Stimulated activated CD8-positive, alpha-beta memory T cell treated with anti-CD3 and anti-CD28 coated beads, Interleukin-2, amount 100 ng/mL, for 1 hour (primary cell): ENCODE measurements at places on chromosomes 2 and 18.

DNA sequence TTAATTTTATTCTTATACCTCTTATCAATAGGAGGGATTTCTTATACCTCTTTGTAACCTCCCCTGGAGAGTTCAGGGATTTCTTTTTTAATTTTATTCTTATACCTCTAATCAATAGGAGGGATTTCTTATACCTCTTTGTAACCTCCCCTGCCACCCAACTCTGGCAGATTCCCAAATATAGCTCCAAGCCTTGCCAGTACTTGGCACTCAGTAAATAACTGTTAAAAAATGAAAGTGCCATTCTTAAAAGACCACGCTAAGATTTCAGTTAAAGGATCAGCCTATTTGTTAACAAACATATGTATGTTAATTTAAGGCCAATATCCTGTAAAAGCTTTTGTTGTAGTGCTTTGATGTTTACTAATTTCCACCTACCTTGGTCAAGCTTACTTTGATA, 4.8 kb downstream of the RNF149 start:
- DNase-seq = no peak

DNA sequence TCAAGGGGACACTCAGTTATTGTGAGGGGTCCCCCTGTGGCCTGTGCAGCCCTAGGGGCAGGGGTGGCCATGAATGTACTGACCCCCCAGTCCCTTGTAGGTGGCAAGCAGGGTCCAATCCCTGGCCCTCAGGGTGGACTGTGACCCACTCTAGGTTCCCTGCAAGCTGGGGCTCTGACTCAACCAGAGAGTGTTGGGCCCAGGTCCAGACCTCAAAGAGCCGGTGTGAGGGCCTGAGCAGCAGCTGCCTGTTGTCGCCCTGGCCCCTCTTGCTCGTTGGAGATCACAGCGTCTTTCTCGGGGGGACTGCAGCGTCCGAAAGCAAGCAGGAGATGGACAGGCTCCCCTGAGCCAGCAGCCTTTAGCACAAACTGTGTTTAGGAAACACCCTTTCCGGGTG, 66.8 kb upstream of the ATG16L1 start:
- no peak for DNase-seq

DNA sequence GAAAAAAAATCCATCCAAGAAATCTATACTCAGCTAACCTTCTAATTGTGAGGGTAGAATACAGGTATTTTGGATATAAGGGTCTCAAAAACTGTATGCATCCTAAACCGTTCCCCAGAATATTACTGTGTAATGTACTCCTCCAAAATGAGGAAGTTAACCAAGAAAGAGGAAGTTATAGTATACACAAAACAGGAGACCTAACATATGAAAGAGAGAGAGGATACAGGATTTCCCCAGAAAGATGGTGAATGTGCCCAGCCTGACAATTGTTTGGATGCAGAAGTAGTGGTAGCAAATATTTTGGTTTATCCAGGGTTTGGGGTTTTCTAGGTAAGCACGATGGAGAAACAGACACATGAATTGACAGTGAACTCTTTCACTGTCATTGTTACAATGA, 50.6 kb downstream of the GALNT3 start:
- DNase-seq = no peak

DNA sequence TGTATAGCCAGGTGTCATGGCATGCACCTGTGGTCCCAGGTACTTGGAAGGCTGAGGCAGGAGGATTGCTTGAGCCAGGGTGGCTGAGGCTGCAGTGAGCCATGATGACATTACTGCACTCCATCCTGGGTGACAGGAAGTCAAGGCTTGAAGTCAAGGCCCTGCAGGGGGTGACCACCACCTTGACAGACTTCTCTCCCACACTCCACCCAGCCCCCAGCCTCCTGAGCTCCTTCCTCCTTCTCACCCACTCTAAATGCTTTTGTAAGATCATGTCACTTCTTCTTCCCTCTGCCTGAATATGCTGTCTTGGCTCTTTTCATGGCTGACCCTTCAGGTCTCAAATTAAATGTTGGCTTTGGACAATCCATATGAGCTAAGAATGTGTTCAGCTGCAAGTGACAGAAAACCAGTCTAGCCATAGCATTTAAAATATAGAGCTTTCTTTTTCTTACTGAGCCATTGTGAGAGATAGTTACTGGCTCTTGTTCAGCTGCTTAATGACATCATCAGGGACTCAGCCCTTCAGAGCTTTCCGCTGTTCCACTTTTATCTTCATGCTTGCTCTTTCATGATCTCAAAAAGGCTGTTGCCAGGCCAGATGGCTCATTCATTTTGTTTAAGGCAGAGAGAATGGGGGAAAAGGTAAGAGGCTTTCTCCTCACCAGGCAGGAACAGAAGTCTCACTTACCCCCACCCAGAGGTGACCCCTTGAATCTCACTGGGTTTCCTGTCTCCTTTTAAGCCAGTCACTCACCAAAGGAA, 36.7 kb upstream of the TTC39C start:
- no peak for DNase-seq

- DNase-seq = no peak
Measured at GRCh38 chr2:61924895-61925663, 19.6 kb downstream of the COMMD1 start.

DNA sequence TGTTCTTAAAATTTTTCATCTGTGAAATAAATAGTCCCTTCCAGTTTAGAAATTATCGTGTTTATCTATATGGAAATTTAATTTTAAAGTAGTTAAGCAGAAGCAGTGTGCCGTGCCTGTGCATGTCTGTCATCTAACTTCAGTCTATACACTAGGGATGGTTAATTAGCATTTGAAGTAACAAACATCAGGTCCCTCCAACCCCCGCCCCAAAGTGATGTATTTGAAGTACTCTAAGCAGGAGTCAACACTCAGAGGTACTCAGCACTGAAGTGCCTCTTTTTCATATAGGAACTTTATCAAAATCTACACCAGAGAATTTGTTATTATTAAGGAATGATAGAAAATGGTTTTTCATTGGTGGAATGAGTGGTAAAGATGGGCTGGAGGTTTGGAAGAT, 33.0 kb downstream of the LANCL1 start:
- no peak for DNase-seq

GRCh38 chr2:177754492-177754873, 318.1 kb downstream of the PDE11A start:
- DNase-seq = no peak

- DNase-seq = no peak
Measured at GRCh38 chr2:237532160-237532559, 34.2 kb upstream of the PRLH start.

DNA sequence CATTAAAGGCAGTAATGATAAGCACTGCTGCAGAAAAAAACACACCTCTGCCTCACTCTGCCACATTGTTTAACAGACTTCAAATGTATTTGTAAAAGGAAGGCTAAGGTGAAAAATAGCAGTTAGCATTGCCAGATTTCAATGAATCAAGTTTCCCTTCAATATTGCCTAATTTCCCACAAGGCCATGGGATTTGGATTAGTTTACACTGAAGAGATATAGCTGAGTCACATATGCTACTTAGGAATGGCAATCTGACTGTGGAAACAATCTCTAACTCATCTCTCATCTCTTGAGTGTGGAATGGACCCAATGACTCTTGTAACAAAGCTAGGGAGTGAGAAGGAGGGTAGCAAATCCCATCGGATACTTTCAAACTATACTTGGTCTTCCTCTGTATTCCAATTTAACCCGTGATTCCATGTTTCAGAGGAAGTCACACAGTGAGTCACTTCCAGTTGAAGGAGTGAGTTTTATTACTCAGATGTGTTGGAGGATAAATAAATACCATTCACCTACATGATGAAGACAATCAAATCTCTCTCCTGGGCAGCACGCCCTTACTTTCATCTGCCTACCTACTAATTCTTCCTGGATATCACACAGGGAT, 5.1 kb downstream of the B4GALT6 start:
- DNase-seq = no peak

DNA sequence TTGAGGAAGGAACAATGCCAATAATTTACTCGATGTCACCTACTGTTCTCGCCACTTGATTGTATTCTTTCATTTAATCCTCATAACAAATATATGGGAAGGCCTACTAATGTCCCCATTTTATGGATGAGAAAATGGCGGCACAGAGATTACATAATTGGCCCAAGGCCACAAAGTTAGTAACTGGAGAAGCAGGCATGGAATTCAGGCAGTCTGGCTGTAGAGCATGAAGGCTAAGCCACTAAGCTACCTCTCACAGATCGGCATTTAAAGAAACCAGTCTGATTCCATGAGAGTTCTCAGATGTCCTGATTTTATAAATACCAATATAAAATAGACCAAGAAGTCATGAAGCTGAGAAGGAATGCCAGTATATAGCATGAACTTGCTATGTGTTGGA, 121.8 kb upstream of the EPAS1 start:
- no peak for DNase-seq

GRCh38 chr2:5365871-5366461, 326.2 kb upstream of the SOX11 start:
- no peak for DNase-seq

GRCh38 chr2:155266583-155266982, 568.1 kb downstream of the KCNJ3 start:
- DNase-seq = no peak

DNA sequence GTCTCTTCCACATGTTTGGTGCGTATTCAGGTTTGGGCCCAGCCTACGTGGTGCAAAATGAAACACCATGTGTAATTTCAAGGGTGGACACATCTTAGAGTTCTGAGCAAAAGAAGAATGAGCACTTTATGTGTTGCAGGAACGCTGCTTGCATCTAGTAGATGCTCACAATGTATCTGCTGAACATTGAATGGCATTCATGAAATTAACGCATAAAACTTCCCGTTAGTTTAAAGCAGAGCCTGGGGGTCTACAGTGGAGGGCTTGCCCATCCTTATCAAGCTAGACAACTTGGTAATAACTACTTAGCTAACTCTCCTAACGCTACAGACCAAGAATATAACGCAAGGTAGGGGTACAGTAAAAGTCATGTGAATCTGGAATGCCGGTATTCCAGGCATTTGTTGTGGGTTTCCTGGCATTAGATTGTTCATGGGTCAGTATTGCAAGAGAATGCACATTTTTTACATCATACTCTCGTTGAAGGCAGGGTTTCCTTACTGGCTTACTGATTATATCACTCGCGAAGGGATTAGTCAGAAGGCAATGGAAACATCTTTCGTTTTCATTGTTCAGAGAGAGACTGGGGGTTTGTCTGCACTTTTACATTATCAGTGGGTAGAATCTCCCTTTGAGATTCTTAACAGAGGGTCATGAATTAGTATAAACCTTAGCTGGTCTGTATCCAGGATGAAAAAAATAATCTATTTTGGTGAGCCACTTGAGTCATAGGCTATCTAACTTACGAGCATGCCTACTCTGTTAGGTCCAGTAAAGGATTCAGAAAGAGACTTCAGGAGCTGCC, 229.5 kb upstream of the EPAS1 start:
- no peak for DNase-seq

GRCh38 chr2:46780411-46780800, 135.2 kb downstream of the MCFD2 start:
- DNase-seq = no peak

GRCh38 chr2:79189465-79189864, 29.9 kb upstream of the REG3A start:
- no peak for DNase-seq

- DNase-seq = no peak
Measured at GRCh38 chr2:238817382-238817781, 30.5 kb upstream of the TWIST2 start.

GRCh38 chr2:102155703-102156515, 13.4 kb downstream of the IL1R1 start:
- no peak for DNase-seq

- DNase-seq = no peak
Measured at GRCh38 chr18:34525244-34525643, 184.9 kb upstream of the DTNA start.

DNA sequence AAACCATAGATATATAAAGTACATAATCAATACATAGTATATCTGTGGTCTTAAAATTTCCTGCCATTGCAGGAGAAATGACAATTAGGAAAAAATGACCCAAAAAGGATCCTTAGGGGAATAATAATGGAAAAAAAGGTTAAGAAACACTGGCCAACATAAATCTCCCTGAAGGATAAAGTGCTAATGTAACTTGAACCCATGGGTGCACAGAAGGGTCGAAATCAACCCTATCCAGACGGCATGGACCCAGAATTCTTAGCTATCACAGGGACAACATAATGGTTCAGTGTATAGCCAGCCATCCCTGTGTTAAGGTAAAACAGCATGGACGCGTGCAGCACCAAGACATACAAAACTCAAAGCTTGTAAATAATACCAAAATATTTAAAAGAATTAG, 150.8 kb downstream of the DYM start:
- no peak for DNase-seq

DNA sequence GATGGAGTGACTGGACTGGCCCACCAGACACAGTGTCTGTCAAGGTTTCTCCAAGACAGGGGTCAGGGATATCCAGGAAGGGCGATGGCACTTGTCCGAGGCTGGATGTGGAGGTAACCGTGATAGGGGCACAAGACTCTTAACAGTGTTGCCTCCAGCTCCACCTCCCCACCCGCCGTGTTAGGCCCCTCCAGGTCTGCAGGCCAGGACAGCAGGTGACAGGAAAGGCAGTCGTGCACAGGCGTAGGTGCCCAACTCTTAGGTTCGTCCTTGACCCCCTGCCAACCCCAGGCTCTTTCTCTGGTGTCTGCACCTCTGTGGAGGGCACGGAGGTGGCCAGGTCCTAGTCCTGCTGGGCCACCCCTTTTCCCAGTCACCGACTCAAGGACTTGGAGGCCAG, 10.1 kb downstream of the ITM2C start:
- DNase-seq = no peak

GRCh38 chr2:226564667-226565066, 235.0 kb downstream of the IRS1 start:
- DNase-seq = no peak

DNA sequence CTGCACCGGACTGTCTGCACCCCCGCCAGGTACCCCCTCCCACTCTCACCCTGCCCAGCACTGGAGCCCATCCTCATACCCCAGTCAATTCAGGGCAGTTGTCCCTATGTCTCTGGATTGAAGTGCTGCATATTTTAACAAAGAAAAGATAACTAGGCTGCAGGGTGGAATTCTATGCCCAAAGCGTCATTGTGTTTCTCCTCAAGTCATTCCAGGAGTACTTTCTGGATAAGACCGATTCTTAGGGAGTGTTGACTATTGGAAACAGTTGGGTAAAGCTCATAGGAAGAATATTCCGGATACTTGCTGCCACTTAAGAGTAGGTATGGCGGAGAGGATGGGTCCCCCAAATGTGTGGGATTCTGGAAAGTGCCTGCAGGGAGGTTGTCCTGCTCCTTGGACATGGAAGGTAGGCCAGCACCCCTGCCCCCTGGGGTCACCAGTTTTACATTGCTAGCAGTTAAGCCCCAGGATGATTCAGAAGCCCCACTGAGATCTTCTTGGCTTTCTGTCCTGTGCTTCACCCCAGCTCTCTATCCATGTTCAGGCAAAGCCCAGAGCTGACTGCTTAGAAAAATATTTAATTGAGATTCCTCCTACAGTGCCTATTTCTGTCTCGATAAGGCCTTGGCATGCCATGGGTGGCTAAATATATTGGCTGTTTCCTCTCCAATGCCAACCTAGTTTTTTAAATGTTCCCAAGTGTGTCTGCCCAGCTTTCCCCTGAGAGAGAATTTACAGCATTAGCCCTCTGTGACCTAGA, 48.2 kb downstream of the RPL37A start:
- DNase-seq = no peak
